GM13977 (cell line): ENCODE measurements at places on chromosomes 16 and 17.

- no peak for DNase-seq
These were observed 9.2 kb downstream of the MAPK8IP3 start for GRCh38 chr16:1715220-1715619.

DNA sequence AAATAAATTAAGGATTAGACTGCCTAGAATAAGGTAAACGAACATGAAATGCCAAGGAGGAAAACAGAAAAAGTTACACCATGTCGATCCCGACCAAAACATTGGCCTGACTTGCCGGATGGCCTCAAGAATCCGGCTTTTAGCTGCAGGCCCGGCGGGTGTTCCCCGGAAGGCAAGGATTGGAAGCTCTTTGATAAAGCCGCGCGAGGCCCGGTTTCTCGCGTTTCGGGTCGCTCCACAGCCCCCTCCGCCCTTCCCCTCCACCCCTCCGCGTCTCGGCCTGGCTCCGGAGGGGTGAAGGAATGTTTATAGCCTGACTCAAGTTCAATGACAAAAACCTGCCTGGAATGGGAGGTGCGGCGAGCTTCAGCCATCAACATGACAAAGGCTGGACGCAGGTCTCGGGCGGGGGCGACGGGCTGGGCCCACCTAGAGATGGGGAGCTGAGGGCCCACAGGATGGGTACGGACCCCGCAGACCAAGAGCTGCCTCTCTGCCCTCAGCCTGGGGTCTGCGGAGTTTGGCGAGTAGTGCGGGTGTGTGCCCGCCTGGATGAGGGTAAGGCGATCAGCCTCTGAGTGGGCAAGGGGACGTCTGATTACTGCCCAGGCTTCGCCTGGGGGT, 2.6 kb downstream of the PRAC1 start:
- no peak for DNase-seq

DNA sequence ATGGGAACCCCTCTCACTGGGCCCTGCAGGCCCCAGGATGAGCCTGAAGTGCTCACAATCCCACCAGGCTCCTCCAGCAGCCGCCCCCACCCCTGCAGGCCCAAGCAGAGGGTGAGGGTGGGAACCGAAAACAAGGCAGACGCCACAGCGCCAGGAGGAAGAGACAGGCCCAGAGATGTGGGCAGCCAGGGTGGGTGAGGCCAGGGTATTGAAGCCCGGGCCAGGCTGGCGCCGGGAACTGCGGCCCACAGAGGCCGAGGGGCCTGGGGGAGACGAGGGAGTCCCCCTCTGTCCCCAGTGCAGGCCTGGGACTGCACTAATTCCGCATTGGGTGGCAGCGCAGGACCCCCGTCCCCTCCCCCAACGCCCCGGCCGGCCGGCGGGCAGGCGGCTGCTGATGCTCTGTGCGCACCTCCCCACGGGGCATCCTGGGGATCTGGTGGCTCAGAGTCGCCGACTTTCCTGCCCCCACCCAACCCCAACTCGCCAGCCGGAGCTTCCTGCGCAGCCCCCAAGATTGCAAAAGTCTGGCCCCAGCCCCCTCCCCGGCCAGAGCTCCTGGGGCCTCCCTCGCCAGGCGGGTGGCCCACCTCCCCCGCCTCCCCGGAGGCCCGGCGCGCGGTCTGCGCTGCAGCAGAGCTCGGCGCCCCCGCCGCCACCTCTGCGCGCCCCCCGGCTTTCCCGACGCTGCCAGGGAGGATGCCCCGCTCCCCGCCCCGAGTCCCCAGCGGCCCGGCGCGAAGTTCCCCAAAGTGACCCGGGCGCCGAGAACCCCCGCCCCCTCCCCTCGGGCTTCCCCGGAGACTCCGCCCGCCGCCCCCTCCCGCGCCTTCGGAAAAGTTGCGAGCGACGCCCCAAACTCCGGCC, 107.8 kb downstream of the ENGASE start:
- DNase-seq, result no peak

DNA sequence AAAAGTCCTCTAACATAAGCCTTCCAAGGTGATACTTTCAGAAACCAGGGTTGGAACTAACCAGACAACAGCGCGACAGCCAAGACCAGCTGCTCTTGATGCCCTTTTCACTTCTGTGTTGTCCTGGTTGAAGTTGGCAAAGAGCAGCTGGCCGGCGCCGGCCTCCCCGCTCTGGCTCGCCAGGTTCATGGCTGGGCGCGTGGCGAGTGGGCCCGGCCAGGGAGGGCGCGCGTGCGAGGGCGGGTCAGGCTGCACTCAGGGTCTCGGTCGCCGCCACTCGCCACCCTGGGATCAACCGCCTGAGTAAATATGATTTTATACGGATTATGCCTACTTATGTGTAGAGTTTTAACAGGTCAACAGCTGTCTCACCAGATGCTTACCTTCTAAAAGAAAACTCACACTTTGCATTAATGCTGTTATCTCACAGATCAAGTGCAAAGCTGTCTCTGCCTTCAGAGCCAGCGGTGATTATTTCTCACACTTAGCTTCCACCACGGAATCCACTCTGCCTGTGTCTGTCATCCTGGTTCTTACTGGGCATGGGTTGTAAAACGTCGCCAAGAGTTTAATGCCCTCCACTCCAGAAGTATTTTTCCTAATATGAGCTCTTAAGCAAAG, 13.5 kb downstream of the KCTD2 start:
- DNase-seq, result no peak

GRCh38 chr17:42077755-42078154, 20.5 kb downstream of the ZNF385C start:
- no peak for DNase-seq

- no peak for DNase-seq
These were observed 38.2 kb upstream of the LITAF start for GRCh38 chr16:11624636-11625607.

DNA sequence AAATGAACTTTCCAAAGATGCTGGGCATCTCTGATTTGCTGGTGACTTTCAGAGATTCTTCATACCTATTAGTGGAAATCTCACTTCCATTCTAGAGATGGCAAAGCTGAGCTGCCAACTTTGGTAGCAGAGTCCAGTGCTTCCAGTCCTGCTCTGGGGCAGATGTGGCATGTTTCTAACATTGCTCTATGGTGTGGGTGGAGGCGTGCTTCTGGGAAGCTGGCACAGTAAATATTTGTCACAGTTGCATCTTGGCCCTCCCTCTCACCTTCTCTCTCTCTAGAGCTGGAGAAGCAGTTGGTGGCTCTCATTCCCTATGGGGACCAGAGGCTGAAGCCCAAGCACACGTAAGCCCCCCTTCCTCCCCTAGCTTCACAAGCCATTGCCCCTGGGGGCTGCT, 1.9 kb downstream of the TMEM106A start:
- DNase-seq, result no peak

- no peak for DNase-seq
These were observed 44.3 kb downstream of the ABCA8 start for GRCh38 chr17:68910789-68911431.

DNA sequence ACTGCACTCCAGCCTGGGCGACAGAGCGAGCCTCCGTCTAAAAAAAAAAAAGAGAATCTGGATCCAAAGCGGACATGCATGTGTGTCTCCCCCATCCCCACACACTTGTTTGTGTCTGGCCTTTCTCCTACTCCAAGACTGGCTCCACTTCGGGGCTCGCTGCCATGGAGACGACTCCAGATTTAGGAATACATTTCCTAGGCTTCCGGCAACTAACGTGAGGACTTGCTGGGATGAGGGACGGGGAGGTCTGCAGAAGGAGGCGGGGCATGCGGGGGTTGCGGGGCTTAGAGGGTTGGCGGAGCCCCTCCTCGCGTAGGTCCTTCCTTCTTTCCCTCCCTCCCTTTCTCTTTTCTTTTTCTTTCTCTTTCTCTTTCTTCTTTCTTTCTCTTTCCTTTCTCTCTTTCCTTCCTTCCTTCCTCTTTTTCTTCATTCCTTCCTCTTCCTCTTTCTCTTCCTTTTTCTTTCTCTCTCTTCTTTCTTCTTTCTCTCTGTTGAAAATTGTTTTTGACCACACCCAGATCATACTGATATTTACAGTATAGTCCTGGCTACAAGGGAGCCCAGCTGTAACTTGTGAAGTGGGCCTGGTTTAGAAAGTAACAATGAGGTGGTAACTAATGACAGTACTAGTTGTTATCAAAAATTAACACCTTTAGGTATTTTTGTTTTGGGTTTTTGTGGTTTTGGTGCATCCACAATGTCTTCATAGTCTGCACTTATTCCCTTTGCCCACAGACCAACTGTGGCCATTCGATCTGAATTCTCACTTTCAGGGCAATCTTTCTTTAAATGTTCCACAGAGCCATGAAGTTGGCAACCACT, 25.2 kb downstream of the MIS12 start:
- no peak for DNase-seq

DNA sequence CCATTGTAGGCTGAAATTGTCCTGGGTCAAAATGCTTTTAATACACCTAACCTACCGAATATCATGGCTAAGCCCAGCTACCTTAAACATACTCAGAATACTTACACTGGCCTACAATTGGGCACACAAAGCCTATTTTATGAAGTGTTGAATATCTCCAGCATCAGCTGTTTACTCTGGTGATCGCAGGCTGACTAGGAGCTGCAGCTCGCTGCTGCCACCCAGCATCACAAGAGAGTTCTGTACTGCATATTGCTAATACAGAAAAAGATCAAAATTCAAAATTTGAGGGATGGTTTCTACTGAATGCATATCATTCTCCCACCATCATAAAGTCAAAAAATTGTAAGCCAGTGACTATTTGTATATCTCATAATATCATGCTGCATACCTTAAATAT, 55.3 kb downstream of the ULK2 start:
- DNase-seq, result no peak

DNA sequence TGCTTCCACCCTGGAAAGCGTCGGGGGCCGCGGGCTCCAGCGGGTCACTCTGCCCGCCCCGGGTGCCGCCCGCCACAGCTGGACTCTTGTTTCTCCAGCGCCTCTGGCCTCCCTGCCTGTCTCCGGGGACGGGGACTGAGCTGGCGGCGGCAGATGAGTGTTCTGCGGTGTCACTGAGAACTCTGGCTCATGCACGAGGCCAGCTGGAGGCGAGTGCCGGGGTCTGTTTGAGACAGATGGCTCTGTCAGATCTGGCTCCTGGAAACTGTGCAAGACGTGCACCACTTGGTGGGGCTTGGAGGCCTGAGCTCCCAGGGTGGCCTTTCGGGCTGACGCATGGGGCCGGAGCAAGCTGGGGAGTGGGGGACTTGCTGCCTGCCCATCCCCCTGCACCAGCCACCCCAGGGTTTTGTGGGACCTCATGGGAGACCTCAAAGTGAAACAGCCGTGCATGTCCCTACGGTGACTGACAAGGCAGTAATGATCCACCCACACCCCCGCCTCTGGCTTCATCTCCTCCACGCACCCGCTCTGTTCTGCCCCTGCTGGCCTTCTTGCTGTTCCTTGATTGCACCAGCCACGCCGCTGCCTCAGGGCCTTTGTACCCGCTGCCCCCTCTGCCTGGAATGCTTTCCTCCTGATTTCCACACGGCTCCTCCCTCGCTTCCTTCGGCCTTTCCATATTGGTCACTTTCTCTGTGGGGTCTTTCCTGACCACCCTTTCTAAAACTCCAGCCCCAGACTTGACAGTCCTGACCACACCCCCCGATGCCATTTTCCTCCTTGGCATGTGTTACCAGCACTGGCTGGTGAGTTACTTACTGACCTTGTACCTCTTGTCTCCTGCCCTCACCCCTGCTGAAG, 174.9 kb upstream of the CIBAR2 start:
- DNase-seq, result no peak

DNA sequence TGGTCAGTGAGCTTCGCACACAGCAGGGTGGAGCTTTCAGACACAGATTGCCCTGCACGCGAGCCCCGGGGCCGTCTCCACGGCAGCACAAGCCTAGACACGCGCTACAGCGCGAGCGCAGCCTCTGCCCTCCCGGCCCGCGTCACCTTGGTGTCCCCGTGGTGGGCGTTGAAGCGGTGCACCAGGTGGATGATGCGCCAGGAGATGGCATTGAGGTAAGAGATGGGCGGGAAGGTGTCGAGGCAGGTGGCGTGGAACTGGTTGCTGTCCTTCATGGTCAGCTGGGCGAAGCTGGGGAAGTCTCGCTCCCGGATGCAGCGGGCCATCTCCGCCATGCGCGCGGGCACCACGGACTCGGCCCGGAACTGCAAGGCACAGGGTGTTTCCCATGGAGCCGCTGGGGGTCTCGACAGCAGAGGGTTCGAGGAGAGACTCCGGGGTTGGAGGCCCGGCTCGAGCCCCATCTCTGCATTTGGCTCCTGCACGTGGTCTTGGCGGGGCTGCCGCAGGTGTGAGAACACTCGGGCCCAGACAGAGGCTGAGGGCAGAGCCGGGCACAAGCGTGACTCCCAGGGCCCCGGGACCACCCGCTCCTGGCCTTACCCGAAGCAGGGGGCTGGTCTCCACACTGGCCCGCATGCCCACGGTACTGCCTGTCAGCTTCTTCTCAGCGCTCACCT, 4.3 kb upstream of the CYBA start:
- no peak for DNase-seq

DNA sequence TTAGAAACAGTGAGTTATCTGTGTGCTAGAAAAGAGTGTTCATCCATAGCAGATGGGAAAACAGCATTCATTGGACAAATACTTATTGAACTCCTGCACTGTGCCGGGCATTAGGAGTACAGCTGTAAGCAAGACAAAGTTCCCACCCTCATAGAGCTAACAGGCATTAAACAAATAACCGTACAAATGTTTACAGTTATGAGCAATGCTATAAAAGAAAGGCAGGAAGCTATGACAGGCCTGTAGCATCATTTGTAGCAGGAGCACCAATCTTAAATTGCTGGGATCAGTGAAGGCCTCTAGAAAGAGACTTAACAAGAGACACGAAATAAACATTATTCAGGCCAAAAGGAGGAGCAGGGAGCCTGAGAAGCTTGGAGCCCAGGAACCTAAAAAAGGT, 15.6 kb downstream of the SDR42E1 start:
- no peak for DNase-seq

DNA sequence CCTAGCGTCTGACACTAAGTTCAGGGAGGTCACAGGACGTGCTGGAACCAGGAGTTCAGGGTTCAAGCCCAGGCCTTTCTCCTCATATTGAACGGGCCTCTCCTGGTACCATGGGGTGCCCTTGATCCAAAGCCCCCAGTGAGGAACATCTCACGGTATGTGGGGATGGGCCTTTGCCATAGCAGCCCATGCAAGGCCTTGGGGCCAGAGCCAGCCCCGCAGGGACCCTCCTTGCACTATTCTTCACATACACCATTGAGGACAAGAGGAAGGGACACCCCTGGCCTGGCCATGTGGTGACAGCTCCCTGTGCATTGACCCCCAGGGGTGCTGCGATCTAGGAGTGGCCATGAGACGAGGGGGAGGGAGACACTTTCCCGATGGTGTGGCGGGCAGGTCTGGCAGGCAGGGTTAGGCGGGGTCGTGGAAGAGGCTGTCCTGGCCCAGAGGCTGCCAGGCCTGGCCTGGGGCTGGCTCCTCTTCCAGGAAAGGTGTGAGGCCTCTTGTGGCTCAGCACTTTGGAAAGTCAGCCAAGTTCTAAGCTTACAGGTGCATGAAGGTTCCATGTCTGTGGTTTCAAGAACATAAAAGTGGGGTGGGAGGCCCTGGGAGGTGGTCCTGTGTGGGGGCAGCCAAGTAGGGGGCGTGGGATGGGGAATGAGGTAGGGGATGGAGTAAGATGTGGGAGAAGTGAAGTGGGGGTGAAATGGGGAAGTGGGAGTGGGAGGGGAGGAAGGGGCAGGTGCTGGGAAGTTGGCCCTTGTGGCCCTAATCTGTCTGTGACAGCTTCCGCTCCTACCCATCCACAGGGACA, 88.7 kb upstream of the CBX4 start:
- no peak for DNase-seq
